ENCODE measurements at places on chromosomes 11 and 22. TPM values are rescaled to one million over a fixed set of nuclear protein-coding genes. Genes with fewer than 3 reads are reported as not detected.

DNA sequence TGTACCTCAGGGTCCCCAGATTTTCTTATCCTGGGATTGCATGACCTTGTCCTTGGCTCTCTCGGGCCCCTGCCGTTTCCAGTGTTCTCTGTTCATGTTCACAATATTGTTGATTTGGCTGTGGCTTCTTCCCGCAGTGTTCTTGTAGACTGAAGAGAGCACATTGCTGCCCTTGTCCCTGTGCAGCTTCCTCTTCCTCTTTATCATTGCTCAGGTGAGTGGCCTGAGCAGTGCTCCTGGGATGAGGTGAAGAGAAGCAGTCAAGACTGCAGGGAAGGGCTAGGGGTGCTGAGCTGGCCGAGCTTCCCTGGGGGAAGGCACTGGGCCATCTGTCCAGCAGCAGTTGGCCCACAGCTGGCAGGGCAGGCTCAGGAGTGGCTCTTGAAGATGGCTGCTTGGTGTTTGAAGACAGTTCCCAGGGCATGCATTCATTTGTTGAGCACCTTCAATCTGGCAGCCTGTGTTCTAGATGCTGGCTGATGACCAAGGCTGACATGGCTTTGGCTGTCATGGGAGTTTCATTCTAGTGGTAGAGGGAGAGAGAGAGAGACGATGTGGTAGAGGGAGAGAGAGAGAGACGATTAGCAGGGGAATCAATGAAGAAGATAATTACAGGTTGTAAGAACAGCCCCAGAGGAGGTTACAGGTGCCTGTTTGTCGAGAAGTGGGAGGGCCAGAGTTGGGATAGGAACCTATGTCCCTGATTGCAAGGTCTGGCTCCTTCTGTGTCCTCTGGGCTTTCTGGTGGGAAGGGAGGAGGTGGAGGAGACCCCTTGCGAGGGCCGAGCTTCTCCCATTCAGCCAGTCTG lies 17.4 kb downstream of the BMAL1 start:
- DNase-seq, result no peak

The OR5A1 gene
- total RNA-seq, result not detected

- no peak for DNase-seq
These were observed 247.1 kb downstream of the C11orf87 start for GRCh38 chr11:109668973-109669634.

DNA sequence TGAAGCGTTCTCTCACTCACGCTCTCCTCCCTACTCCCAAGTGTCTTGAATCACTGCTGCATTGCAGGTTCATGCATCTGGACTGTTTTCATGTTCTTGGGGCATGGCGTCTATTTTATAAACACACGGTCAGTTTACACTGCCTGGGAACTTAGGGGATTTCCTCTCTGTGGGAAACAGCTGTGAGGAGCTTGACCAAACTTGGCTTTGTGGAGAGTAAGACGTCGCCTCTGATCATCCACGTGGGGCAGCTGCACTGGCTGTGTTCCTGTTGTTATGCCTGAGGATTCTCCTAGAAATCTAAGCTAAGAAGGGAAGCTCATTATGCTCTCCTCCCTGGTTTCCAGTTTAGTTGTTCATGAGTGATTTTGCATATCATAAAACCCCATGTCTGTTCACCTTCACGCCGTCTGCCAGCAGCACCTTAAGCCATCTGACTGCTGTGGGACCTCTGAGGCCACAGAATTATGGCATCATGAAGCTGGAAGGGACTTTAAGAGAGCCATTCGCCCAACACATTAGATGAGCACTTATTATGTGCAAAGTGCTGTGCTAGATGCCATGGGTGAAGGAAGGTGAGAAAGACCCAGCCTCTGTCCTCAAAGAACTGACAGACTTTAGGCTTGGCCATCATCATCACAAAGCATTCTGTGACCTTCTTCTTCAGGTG lies 38.8 kb upstream of the POU2AF1 start:
- DNase-seq, result no peak

- no peak for DNase-seq
These were observed 12.6 kb downstream of the PRAME start for GRCh38 chr22:22546490-22546889.

The CARD18 gene
- total RNA-seq, result not detected

GRCh38 chr11:130831506-130831905 lies 84.8 kb downstream of the SNX19 start:
- no peak for DNase-seq

DNA sequence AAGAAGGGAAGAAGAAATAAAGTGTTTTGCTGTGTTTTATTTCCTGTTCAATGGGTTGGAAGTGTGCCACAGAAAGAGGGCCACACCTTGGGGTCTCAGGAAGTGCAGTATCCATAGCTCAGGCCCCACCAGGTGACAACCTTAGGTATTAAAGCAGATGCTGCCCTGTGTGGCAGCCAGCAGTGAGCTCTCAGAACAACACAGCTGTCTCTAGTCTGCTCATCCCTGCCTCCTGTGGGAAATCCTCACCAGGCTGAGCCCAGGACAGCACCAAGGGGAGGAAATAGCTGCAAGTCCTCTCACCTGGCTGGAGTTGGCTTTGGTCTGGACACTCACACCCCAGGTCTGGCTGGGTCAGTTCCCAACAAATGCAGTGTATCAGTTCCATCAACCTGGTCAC lies 25.1 kb downstream of the ARL14EP start:
- peak; percentile 13 for DNase-seq

DNA sequence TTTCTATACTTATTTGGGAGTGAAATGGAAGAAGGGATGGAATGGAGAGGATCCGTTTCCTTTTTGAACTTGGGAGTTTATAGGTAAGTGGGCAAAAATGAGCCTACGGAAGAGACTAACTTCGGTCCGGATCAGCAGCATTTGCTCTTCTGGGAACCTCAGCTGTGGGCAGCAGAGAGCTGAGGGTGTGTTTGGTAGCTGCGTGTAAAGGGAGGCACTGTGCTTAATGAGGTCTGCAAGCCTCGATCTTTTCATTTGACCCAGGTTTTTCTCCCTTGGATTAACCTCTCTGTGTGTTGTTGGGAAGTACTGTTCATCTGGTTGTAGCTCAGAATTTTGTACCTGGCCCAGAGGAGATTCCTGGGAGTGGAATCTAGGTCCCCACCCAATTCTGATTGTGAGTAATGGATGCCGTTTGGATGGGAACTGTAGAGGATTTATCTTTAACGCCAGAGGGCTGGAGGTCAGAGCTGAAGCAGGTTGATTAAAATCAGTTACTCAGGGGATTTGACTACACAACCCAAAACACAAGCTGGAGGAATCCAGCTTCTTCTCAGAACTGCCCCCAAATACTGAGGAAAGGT lies 201.6 kb upstream of the SORL1-AS1 start:
- no peak for DNase-seq

The MYO18B gene
- total RNA-seq, result 0.96 TPM

- no peak for DNase-seq
These were observed 786 bp upstream of the MCAM start for GRCh38 chr11:119317592-119318239.

DNA sequence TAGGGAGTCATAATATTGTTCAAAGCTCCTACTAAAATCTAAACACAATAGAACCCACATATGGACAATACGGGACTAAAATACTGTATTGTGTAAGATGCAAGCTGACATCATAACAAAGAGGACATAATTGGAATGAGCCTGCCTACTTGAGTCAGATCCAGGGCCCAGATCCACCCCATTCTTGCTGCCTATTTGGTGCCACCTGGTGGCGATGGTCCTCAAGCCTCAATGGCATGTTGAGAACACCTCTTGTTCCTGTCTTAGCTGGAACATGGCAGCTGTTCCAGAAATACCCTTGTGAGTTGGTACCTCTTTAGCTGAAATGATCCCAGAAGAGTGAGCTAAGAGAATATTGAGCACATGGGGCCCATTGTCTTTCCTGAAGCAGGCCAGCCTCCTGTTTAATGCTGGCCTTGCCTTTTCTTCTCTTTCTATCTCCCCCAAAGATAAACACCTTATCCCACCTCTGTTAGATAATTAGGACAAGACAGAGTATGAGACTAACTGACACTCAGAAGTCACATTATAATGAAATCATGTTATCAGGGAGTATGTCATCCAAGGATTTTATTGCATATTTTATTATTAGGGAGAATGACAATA lies 680.9 kb upstream of the ANO5 start:
- peak; percentile 88 for DNase-seq

- no peak for DNase-seq
These were observed 103.4 kb upstream of the OLFML1 start for GRCh38 chr11:7381937-7382336.

GRCh38 chr11:57460022-57460757 lies at the start of gene RTN4RL2:
RTN4RL2 (plus strand) TSS chr11:57460528; CDS start chr11:57460866, 338 bp downstream.
- DNase-seq, result peak; percentile 81

- no peak for DNase-seq
These were observed 771.7 kb downstream of the TBC1D22A start for GRCh38 chr22:47533961-47534803.

DNA sequence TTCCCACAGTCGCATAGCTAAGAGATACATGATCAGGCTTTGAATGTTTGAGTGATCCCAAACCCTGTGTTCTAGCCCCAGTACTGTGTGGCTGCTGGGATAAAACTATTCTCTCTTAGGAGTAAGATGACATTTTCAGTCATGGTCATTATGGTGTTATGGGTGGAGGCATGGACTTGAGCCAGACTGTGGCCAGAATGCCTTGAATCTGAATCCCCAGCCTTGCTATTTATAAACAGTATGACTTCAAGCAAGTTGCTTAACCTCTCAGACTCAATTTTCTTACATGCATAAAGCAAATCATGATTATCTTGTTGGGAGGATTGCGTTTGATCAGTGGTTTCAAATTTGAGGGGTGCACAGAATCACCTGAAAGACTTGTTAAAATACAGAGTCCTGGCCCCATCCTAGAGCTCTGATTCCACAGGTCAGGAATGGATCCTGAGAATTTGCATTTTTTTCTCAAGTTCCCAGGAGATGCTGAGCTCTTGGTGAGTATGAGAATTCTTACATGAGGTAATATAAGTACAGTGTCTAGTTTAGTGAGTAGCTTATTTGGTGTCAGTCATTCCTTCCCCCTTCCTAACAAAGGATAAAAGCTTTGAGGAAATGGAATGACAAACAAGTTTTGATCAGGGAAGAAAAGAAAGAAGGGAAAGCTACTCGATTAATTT lies 571.7 kb downstream of the METTL15 start:
- DNase-seq, result no peak

GRCh38 chr11:3101921-3102640 lies 44.9 kb upstream of the CARS1 start:
- DNase-seq, result no peak
